AG08396 (cell line): ENCODE measurements at places on chromosomes 1 and 21.

DNA sequence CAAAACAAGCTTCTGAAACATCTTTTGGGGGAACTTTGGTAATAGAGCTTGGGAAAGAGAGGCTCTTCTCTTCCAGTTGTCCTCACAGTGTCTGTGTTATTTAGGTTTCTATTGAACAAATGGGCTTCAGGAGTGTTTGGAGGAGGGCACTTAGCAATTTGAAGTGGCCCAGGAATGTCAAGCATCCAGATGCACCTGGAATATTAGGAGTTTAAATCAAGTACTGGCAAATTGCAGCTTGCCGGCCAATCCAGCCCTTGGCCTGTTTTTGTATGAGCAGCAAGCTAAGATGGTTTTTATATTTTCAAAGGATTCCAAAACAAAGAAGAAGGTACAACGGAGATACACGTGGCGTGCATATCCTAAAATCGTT is 94.7 kb downstream of the CCDC185 start:
- no peak for DNase-seq

DNA sequence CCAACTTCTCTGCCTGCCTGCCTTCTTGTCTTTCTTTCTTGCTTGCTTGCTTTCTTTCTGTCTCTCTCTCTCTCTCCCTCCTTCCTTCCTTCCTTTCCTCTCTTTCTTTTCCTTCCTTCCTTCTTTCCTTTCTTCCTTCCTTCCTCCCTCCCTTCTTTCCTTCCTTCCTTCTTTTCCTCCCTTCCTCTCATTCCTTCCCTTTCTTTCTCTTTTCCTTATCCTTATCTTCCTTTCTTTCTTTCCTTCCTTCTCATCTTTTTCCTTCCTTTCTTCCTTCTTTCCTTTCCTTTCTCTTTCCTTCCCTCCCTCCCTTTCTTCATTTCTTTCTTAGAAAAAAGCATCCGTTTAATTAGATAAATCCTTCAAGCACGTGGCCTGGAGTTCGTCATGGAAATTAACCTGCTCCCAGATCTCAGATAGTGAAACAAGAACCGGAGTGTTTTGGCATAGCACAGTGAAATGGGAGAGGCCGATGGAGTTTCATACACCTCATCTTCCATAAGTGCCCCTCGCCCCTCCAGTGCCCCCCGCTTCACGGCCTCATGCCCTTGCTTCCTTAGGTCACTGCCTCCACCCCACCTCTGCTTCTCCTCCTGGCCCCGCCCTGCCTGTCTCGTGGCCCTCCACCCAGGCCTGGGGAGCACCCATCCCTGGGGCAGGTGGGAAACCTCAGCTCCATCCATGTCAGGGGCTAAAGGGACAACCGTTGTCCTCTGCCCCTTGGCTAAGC is 11.3 kb downstream of the CASZ1 start:
- DNase-seq, result no peak

GRCh38 chr1:102531036-102531435 is 534.3 kb upstream of the OLFM3 start:
- DNase-seq, result no peak

DNA sequence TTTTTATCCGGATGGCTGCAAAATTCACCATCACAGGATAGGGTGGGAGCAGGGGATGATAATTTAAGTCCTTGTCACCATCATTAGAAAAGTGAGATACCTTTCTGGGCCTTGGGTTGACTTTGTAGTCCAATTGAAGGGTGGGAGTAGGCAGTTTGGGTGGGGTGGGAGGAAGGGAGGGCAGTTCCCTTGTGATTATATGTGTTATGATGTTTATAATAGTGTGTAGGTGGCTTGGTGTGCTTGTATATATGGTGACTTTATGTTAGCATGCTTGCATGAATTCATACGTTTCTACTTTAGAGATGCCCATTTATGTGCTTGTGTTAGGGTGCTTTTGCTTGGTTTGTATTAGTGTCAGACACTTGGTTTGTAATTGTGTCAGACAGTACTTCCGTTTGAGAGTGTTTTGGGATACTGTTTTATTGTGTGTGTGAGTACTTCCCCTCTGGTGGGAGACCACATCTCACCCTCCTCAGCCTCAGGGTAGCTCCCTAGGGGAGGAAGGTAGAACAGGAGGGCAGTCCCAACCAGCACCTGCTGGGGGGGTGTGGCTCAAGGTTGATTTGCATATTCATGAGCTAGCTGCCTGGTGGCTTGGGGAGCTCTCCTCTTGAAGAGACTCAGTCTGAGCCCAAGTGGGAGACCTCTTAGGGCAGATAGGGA is 6.3 kb upstream of the POU3F1 start:
- DNase-seq, result no peak

DNA sequence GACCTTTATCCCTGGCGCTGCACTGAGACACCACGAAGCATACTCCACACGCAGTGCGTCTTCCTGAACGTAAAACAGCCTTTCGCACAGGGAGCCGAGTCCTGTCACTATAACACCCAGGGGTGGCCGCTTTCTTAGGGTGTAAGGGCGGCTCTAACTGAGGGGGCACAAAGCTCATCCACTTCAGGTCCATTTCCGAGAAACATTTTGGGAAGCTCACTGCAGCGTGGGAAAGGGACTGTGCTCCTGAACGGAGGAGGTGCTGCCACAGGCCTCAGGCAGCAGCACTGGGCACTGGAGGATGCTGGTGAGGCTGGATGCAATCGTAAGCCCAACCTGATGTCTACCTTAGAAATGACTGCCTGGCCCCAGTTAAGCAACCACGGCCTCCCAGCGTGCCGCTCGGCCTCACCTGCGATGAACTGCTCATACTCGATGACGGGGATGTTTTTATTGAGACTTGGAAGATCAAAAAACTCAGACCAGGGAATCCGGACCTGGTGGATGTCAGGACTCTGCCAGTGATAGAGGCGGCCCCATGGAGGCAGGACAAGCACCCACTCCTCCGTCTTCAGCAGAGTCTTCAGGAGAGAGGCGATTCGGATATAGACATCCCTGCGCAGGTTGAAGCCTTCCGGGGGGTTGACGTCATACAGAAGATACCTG is 2.3 kb downstream of the POFUT2 start:
- no peak for DNase-seq

DNA sequence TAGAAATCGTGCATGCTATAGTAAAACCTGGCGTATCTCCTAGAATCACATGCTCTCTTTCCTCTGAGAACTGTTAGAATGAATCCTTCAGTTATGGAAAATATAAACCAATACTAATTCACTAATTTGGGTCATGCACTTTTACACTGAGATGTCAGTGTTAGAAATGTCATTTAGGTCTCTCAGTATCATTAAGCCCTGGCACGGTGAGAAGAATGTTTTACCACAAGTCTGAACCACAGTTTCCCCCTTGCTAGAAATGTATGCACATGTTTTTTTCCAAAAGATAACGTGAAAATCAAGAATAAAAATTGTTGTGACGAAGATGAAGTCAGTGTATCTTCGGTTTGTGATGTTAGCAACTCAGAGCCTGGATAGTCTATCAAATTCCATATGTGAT is 1062.7 kb upstream of the NCAM2 start:
- DNase-seq, result no peak

DNA sequence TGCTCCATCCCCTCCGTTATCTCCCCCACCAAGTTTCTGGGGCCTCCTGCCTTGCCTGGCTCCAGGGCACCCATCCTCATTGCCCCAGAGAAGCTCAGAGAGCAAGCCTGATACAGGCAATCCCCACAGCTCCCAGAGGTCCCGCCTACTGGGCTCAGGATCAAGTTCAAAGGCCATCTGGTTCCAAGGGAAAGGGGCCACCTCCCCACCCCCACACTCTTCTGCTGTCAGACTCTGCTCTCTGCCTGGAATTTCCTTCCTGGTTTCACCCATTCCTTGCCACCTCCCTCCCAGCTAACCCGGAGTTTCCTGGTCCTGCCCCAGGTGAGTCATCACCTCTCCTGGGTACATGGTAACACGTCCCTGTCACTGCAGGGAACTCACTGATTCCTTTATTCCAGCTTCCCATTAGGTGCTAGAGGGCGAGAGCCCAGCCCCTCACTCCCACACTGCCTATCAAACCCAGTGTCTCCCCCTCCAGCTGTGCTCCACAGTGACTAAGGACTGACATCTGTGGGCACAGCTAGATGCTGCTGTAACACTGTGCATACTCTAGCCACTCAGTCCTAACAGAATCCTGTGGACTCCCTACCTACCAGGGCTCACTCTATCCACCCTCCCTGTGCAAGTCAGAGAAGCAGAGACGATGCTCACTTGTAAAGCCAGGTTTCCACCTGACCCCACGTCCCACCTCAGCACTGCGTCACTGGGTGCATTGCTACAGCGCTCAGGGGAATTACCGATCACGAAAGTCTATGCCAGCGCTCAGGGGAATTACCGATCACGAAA is 21.8 kb downstream of the RSPH1 start:
- peak; percentile 30 for DNase-seq

DNA sequence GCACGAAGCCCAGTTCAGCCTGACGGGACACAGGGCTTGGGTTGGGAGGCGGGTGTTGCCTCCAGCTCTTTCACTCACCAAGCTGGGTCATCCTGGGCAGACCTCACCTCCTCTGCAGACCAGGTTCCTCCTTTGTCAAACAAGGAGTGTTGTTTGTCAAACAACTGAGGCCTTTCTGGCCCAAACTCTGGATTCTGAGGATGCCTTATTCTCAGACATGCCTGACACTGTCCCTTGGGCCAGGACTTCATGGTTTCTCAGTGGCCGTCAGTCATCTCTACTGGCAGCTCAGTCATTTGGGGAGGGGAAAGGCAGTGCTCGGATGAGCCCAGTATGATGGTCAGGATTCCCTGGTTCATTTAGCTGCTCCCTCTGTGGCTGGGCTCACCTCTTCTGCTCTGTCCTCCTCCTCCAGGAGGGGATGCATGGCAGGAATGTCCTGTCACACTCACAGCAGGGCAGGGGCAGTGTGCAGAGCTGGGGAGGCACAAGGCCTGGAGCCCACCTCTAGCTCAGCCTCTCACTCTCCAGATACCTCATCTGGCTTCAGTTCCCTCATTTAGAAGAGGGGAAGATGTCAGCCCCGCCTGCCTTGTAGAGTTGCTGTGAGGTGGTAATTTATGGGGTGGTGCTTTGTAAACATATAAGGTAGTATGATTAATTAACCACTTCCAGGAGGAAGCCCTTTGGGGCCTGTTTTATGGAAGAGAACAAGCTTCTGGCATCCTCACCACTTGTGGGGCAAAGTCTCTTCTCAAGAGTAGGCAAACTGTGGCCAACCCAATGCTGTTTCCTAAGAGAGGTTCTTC is 20.6 kb downstream of the SLC2A1 start:
- DNase-seq, result no peak

- DNase-seq, result no peak
Observed at GRCh38 chr1:6995789-6996188, 210.5 kb downstream of the CAMTA1 start.

DNA sequence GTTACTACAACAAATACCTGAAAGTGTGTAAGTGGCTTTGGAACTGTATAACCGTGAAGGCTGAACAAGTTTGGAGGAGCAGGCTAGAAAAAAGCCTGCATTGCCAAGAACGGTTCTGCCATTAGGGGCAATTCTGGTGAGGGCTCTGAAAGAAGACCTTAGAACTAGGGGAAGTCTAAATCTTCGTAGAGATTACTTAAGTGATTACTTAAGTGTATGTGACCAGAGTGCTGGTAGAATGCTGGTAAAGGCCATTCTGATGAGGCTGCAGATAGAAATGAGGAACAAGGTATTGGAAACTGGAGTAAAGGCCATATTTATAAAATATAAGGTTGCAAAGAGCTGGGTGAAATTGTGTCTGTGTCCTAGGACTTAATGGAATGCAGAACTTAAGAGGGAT is 158.0 kb downstream of the CLIC6 start:
- DNase-seq, result no peak

- peak; percentile 38 for DNase-seq
Observed at GRCh38 chr1:91997607-91998195, 32.1 kb upstream of the EPHX4 start.

DNA sequence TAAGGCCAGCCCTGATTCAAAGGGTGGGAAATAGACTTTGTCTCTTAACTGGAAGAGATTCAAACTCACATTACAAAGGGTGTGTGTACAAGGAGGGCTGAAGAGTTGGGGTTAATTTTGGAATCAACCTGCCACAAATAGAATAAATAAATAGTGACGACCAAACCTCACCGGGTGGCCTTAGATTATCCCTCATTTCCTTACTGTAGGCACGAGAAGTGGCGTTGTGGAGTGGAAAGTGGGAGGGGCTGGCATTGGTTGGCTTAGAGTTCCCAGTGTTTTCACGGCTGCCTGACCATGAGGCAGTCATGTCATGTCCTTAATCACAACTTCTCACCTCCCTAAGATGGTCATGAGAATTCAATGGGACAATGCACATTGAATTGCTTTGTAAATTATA is 21.3 kb upstream of the RUNX1 start:
- DNase-seq, result no peak

- DNase-seq, result no peak
Observed at GRCh38 chr1:27116232-27116631, 38.7 kb downstream of the SLC9A1 start.

GRCh38 chr1:12324423-12324822 is 94.6 kb downstream of the VPS13D start:
- DNase-seq, result no peak

- no peak for DNase-seq
Observed at GRCh38 chr1:214404571-214405213, 123.7 kb downstream of the SMYD2 start.

DNA sequence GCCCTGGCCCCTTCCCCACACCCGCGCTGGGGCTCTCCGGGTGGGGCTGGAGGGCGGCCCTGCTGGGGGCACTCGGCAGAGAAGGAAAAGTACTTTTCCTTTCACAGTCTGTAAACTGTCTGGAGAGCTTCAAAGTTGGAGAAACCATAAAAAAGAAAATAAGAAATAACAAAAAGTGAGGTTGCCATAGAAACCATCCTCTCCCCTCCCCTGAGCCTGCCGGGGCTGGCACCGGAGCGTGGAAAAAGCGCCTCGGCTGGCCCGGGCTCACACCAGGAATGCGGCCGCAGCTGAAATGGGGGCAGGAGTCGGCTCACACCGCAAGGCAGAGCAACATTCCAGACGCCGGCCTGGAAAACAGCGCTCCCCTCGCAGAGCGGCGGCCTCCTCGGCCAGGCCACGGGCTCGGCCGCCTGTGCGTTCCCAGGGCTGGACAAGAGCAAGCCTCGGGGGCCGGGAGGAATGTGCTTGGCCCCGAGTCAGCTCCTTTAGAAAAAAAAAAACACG is 69.2 kb downstream of the MORN1 start:
- peak; percentile 96 for DNase-seq

DNA sequence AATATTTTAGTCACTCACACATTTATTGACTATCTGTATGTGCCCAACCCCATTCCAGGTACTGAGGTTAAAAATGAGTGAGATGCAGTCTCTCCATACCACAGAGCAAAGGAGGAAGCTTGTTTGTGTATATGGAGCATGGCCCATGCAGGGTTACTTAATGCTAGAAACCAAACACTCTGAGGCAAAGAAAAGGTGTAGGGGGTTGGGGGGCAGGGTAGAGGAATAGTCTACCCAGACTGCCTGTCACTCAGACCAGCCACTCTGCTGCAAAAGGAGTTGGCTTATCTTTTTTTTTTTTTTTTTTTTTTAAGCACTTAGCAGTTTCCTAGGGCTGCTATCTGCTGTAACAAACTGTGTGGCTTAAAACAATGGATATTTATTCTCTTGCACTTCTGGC is 19.8 kb downstream of the PGM1 start:
- no peak for DNase-seq
